ENCODE measurements at places on chromosomes 4 and X.

GRCh38 chrX:1661922-1662221 is 47.0 kb downstream of the ASMT start:
- no peak for DNase-seq

DNA sequence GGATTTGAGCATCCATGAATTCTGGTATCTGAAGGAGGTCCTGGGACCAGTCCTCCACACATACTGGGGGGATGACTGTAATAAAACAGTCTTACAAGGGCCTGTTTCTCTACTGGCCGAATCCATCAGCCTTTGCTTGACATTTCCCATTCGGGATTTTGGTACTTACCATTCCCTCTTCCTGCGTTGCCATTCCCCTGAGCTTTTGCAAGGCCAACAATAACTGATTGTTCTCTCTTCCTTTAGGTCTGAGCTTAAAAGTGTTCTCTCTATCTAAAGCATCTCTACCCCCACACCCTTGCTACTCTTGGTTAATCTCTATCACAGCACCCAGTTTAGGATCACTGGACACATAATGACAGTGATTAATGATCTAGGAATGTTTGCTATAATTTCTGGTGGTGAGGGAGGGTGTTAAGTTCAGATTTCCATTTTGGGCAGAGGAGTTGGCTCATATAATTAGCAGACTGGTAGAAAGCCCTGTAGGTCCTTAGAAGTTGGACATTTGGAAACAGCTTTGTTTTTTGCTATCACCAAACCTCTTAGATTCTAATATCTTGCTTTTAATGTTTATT is 29.4 kb downstream of the TMA16 start:
- DNase-seq = no peak

GRCh38 chrX:70208479-70208878 is 26.0 kb upstream of the AWAT1 start:
- no peak for DNase-seq

- DNase-seq = no peak
Measured at GRCh38 chr4:123412700-123413512, 16.3 kb downstream of the SPRY1 start.

- no peak for DNase-seq
Measured at GRCh38 chr4:74097116-74097515, 1.9 kb downstream of the CXCL2 start.

GRCh38 chr4:183599690-183600089 is 59.3 kb downstream of the RWDD4 start:
- DNase-seq = no peak

All from eye (tissue), 1 donor.